ENCODE measurements at places on chromosomes 6 and 20. TPM values are rescaled to one million over a fixed set of nuclear protein-coding genes. Genes with fewer than 3 reads are reported as not detected.
A peak's percentile ranks its signal among the peaks of the same experiment; 100 is the strongest.

PBOV1 gene
- not detected for total RNA-seq

CRIP3 gene
- total RNA-seq = 3.8 TPM

DNA sequence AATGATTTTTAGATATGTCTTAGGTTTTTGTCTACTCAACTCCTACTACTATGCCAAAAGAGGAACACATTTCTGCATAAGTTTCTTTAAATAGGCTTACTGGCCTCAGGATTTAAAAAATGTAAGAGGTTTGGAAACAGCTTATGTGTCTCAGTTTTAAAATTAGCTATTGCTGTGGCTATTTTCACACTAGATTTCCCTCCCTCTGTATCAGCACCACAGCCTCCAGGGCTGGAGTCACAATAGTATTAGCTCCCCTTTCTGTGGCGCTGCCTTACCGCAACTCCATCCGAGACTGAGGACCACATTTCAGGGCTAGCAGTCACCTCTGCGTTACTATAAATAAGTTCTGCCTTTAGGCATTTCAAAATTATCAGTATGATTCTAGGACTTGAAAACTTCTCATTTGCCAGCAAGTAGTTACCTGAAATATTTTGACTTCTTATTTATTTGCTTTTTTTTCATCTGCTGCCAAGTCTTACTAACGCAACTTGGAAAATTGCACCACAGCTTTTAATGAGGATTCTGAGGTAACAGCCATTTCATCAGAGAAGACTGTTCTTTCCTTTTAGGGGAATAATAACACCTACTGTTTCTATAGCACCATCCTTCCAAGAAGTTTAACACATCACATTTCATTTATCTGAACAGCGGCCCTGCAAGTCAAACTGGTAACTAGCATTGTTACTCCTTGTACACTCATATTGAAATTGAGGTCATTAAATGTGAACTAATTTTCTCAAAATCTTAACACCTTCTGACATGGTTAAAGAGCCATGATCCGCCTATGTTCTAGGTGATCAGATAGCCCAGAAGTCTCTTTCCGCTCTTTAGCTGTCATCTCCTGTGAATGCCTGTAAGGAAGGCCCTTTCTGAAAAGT, 105.9 kb downstream of the GJA10 start:
- no peak for DNase-seq

- no peak for DNase-seq
Observed at GRCh38 chr20:25233016-25233772, 14.7 kb upstream of the PYGB start.

- DNase-seq = no peak
Observed at GRCh38 chr6:6328451-6328850, 8.0 kb upstream of the F13A1 start.

DNA sequence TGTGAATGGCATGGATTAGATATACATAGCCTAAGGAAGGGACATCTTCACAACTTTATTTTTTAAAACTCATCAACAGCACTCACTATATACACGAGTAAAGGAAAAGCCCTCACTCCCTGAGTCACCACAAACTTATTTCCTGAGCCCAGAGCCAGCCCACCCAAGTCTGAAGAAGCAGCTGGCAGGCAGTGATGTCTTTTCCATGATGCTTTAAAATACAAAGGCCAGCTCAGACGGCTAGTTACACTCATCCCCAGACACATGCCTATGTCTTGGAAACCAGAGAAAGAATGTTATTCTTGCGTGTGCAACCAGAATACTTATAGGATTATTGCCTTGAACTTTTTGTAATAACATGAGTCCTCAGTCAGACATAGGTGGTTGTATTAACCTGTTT, 114.4 kb downstream of the ADGRG6 start:
- DNase-seq = no peak

DLK2 gene
- total RNA-seq = 0.45 TPM

DNA sequence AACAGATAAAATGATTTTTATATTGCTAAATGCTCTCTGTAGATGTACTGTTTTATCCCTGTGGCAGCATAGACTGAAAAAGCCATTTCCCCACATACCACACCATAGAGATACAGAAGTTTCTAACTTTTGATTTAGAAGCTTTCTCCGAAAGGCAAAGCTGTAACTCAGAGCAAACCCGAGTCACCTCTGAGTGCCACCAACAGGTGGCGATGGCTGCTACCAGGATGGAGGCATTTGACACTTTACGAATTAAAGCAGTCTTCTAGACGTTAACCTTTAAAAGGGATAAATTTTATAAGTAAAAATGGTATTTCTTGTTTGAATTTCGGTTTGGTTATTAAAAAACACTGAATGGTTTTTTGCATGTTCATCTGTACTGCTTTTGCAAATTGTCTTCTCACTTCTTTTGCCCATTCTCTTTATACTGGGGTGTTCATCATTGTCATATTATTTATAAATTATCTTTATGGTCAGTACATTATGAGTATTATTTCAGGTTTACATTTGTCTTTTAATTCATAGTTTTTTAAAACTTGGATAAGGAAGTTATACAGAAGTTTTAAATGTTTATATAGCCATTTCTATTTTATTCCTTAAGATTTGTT, 201.0 kb upstream of the CEP162 start:
- peak; percentile 78 for DNase-seq

GRCh38 chr6:14827354-14827753, 418.5 kb upstream of the JARID2 start:
- no peak for DNase-seq

DZANK1 gene
- total RNA-seq = 3.5 TPM

PXDC1 gene
- 48.3 TPM for total RNA-seq

GRCh38 chr6:21710908-21711627, 117.5 kb downstream of the SOX4 start:
- DNase-seq = no peak

DNA sequence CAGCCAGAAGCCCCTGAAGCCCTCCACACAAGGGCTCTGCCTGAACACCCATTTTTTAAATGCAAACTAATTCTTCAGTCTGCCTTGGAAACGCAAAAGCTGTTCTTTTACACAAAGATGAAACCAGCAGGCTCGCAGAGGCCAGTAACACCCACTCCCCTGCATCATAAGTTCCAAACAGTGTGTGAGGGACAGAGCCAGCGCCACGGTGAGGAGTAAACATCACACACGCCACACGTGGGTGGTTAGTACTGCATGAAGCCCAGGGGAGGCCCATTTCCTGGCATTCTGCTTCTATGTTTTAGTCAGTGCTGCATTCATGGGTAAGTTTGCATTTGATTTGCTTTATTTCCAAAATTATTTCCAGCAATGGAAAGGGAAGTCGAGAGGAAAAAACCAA, 217.7 kb upstream of the RIN2 start:
- no peak for DNase-seq

- DNase-seq = no peak
Observed at GRCh38 chr6:41051873-41052272, 1.1 kb upstream of the APOBEC2 start.

- DNase-seq = no peak
Observed at GRCh38 chr20:34536798-34537394, 20.7 kb downstream of the DYNLRB1 start.

KCNQ5 gene
- 0.49 TPM for total RNA-seq

- no peak for DNase-seq
Observed at GRCh38 chr6:31581434-31582229, 592 bp downstream of the LTB start.

DNA sequence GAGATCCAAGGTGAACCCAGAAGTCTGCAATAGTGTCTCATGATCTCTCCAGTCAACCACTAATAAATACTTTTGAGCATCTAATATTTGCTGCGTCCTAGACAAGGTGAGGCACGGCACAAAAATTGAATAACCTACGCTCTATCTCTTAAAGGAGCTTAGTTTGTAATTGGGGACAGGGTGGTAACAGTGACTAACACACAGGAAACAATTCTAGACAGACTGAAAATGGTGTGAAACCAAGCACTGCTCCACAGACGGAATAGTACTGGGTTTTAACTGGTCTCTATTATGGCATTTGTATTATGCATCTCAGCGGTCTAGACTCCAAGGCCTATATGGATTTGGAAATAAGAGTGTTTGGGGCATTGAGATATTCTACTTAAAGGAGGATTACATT, 120.1 kb downstream of the CLIC5 start:
- no peak for DNase-seq

- no peak for DNase-seq
Observed at GRCh38 chr20:50515471-50516106, 5.4 kb downstream of the PTPN1 start.

DNA sequence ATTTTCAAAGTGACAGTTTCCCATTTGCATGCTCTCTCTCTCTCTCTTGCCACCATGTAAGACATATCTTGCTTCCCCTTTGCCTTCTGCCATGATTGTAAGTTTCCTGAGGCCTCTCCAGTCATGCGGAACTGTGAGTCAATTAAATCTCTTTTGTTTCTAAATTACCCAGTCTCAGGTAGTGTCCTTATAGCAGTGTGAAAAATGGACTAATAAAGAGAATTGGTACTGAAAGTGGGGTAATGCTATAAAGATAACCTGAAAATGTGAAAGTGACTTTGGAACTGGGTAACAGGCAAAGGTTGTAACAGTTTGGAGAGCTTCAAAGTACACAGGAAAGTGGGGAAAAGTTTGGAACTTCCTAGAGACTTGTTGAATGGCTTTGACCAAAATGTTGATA, 389.8 kb downstream of the GRIK2 start:
- DNase-seq = no peak

CD2AP gene
- total RNA-seq = 27.5 TPM

ADAM33 gene
- total RNA-seq = 117 TPM

GRCh38 chr6:41757931-41758640, 10.9 kb upstream of the PGC start:
- no peak for DNase-seq

- no peak for DNase-seq
Observed at GRCh38 chr6:135298455-135298854, 117.3 kb downstream of the MYB start.

DNA sequence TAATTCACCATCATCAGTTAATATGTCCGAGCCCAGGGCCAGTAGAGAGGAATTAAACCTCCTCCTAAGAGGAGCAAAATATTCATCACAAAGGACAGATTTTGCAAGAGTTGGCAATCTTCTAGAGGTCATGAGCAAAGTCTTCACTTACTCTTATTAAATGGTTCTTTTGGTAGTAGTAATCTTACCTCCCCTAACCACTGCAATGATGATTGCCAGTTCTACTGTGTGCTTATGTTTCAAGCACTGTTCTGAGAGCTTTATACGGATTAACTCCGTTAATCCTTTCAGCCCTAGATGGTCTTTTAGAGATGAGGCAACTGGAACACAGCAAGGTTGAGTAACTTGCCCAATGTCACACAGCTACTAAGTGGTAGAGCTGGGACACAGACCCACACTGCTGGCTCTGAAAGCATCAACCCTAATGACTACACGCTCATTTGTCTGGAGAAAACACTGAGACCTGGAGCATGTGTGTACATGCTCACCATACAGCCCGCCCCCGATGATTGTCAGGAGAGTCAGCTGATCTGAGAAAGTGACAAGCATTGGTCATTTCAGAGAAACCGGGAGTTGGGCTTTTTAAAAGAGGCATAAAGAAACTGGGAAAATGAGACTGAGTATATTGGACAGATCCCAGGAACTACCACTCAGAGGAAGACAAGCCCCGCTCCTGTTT, 276.0 kb downstream of the NRN1 start:
- no peak for DNase-seq

GRCh38 chr6:134787261-134787877, 162.5 kb downstream of the ALDH8A1 start:
- no peak for DNase-seq

GRCh38 chr20:25116739-25117458, 35.0 kb upstream of the VSX1 start:
- no peak for DNase-seq

DNA sequence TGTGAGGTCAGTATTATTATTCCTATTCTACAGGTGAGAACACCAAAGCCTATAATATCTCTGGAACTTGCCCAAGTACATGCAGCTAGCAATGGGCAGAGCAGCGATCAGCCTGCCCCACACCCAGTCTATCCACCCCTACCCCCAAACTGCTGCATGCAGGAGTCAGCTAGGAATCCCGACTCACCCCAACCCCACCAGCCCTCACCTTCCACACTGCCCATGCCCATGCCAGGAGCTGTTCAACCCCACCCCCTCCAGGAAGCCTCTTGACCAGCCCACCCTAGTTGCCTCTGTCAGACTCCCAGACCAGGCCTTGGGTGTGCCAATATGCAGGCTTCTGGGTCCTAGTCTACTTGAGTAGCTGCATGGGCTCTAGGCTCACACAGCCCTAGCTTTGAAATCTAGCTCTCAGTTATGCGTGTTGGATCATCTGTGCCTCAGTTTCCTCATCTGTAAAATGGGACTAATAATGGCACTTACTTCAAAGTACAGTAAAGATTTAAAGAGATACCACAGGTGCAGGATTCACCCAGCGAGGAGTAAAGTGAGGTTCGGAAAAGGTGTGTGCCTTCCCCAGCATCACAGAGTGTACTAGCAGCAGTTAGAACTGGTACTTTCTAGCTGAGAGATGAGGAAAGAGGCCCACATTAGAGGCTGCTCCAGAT, 173.2 kb downstream of the VEGFA start:
- DNase-seq = peak; percentile 35

DNA sequence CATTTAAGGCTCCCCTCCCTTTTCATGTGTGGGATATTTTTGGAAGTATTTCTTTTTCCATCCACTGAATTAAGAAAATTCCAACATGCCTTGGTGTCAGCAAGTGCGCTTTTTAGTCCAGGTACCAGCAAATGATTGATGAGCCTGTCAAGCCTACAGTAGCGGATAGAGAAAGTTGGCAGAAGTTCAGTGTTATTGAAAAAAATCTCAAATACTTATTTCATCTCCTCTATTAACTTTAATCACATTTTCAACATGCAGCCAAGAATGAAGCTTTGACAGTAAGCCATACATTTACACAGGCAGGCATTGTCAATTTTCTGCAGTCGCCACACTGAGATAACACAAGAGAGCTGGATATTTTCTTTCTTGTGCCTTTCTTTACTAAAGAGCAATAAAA, 50.4 kb downstream of the BLOC1S5 start:
- DNase-seq = no peak

DNA sequence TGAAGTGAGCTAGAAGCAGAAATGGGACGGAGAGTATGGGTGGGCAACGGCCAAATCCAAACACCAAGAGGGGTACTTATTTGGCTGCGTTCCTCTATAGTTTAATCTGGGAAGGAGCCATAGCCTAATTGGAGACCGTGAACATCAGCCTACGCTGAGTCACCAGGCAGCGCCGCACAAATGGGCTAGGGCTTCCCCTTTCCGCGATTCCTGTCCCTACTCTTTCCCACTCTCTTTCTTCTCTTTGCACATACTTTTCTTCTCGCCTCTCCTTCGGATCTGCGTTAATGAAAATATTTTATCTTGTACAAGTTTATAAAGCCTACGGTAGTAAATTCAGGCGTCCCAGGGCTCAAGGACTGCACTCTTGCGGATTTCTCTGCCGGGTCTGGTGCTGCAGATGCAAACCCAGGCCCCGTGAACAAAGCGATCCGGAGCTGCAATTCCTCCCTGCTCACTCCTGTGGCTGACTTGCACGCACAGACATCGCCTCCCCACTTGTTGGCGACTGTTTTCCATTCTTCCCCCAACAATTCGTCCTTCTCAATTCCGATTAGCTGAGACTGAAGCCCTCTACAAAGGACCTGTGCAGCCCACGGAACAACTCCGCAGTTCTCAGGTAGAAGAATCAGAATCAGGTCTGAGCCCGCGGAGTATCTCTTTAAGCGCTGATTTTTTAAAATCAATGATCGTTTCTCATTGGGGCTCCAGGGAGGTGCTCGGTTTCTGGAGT, 4.2 kb upstream of the TBX18 start:
- DNase-seq = peak; percentile 63

GRCh38 chr6:85795945-85796344, 153.3 kb upstream of the SYNCRIP start:
- DNase-seq = no peak

GRCh38 chr6:2344319-2344905, 99.0 kb upstream of the GMDS start:
- no peak for DNase-seq

MAFB gene
- 38.6 TPM for total RNA-seq

- no peak for DNase-seq
Observed at GRCh38 chr6:40931931-40932330, 107.1 kb downstream of the UNC5CL start.

Measured in sciatic nerve (tissue), 2 donors.